ENCODE measurements at places on chromosomes 13 and 19.

- peak; percentile 7 for DNase-seq
Measured at GRCh38 chr13:42740753-42741152, 40.6 kb upstream of the FAM216B start.

DNA sequence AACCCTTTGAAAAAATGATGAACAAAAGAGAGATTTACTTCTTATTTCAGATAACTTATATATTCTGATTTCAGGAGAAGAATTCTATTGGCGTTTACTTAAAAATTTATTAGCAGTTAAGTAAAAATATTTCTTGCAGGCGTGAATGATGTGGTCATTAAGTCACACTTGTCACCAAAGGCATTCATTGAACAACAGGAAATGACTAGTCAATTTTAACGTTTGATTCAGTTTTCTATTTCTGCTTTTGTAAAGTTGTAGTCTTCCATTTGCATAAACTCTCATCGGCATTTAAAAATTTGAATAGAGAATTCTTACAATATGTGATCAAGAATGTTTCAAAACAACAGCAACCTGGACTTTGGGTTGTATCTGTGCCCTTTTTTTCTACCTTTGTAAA, 83.4 kb downstream of the GPR12 start:
- no peak for DNase-seq

DNA sequence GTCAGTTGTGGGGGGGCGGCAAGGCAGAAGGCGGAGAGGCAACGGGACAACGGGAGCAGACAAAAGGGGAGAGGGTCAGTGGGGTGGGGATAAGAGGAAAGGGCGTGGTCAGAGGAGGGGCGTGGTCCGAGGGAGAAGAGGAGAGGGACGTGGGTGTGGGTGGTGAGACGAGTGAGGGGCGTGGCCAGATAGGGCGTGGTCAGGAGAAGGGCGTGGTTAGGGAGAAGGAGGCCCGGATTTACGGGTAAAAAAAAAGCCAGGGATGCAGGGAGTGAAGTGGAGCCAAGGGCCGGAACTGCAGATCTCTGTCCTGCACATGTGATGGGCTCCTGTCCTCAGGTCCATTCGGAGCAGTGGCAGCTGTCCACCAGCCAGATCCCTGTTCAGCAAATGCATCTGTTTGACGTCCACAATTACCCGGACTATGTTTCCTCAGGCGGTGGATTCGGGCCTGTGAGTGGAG, 21.5 kb downstream of the CPT1C start:
- DNase-seq = no peak

GRCh38 chr13:67520886-67521285, 290.8 kb upstream of the PCDH9 start:
- no peak for DNase-seq

DNA sequence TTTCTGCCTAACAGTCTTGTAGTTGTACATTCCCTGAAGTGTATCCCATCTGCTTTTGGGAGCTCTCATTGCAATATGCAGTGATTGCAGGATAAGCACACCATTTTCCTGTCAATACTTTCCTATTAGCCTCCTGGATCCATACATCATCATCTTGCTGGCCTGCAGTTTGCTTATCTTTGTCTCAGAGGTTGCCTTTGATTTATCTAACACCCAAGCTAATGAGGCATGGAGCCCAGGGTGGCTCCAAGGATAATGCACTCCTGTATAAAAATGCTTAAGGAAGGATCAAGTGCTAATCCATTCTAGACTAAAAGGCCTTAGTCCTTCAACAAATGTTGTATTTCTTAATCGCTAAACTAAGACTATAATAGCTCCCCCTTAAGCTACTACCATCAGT, 161.6 kb upstream of the OBI1 start:
- DNase-seq = no peak
